Progenitor cell of endocrine pancreas (in vitro differentiated cells): ENCODE measurements at places on chromosomes 2 and 18.

DNA sequence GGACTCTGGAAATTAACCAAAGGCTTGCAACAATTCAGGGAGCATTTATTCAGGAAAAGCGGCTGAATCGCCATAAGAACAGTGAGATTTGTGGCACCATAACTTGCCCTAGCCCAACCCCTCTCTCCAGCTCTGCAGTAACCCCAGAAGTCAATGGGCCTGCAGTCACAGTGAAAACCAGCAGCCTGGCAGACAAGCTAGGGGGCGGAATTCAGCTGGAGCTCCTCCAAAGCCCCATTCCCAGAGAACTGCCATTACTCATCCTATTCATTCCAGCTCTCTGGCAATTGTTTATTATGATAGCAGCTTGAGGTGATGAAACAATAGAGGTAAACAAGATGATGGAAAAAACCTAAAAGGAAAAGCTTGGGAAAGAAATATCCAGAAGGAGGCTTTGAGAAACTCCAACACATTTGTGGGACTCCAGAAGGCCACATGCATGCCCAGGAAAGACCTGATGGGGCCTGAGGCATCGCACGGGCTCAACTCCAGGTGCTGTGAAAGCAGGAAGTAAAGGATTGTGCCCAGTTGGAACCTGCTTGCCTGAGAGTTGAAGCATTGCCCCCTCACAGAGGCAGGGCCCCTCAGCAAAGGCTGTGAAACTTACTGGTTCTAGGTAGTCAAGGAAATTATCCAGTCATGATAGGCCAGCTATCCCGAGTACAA is 126.7 kb downstream of the TWIST2 start:
- DNase-seq, result no peak

DNA sequence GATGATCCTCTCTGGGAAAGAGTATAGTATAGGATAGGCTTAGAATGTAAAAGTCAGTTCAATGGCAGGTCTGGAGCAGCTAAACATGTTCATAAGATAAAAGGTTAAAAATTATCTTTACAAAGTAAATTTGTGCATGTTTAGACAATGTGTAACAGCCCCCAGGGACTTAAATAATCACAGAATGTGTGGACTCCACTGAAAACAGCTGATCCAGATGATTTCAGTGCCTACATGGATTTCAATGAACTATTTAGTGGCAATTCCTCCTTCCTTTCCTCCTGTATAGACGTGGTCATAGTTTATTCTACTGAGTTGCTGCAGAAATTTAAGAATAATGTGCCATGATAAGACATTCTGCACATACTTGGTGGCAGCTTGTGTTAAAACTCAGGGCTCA is 42.9 kb downstream of the ARHGEF33 start:
- no peak for DNase-seq

GRCh38 chr2:15302154-15302553 is 259.0 kb downstream of the NBAS start:
- DNase-seq, result no peak

DNA sequence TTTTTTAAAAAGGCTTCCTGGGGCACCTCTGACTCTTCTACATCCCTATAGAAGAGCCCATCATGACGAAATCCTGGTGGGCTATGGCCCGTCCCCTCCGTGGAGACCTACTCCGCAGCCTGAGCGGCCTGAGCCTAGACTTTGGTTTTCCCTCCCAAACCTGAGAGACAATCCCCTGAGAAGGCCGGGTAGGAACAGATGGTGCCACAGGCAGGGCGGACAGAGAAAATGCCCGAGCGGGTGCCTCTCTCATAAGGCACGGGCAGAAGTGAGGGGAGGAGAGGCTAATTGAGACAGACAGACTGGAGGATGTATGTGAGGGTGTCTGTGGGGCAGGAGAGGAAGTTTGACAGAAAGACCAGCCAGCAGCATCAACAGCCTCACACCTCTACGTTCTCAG is 20.2 kb upstream of the SFXN5 start:
- no peak for DNase-seq

- no peak for DNase-seq
These were observed 186.4 kb upstream of the COL3A1 start for GRCh38 chr2:188787658-188788240.

GRCh38 chr2:203346612-203347011 is 18.4 kb downstream of the ABI2 start:
- DNase-seq, result no peak

DNA sequence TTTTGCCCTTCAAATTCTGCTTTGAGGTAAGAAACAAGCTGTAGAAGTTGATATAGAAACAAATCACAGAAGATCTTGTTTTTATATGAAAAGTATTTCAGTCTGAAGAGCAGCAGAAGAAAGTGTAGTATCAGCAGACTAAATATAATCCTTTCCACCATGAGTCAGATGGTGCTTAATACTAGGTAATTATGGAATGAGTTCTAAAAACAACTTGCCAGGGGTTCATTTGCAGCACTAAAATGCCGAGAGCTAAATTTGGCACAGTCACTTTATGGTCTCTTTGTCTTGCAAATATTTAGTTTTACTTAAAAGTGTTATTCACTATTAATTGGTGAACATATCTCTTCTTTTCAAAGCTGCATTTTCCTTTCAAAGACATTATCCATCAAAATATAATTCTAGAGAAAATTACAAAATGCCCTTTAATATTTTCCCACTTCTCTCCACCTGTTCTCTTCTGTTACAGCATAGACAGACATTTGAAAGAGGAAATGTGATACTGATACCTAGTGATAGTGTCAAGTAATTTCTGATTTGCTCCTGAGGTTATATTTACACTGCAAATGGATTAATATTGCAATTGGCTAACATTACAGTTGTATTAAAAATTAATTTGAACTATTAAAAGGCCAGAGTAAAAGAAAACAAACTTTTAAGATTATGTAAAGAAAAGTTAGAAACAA is 5.3 kb downstream of the MYL1 start:
- no peak for DNase-seq

- no peak for DNase-seq
These were observed 18.4 kb upstream of the CAB39 start for GRCh38 chr2:230694241-230694640.

DNA sequence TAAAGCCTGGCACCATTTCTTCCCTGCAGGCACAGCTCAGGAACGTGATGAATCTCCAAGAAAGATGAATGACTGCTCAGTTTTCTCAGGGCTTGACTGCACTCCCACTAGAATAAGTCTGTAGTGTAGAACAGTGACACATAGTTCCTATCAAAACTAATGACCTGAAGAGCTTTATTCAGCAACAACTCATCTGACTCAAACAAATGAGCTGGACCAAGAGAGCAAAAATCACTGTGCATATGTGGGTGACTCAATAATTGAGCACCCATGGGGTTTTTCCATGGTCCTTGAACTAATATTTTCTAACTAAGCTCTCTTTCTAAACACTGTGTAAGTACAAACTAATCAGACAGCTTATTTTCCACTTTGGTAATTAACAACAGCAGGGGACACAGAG is 61.1 kb upstream of the XDH start:
- no peak for DNase-seq

DNA sequence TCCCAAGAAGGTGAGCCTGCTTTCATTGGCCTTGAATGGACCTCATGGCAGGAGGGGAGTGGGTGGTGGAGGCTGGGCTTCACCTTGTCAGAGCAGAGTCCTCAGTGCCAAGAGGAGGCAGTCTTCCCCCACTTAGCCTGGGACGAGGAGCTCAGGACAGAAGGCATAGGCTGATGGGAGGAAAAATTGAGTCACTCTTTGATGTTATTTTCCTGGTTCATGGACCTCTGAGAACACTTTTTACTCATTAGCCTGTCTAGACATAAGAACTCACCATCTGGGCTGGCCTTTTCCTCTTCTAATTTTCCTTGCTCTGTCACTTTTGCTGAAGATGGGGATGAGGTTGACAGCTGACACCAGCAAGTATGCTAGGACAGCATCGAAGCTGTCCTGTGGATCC is 225.7 kb upstream of the TNP1 start:
- no peak for DNase-seq
